ENCODE measurements at places on chromosomes 4 and X.

DNA sequence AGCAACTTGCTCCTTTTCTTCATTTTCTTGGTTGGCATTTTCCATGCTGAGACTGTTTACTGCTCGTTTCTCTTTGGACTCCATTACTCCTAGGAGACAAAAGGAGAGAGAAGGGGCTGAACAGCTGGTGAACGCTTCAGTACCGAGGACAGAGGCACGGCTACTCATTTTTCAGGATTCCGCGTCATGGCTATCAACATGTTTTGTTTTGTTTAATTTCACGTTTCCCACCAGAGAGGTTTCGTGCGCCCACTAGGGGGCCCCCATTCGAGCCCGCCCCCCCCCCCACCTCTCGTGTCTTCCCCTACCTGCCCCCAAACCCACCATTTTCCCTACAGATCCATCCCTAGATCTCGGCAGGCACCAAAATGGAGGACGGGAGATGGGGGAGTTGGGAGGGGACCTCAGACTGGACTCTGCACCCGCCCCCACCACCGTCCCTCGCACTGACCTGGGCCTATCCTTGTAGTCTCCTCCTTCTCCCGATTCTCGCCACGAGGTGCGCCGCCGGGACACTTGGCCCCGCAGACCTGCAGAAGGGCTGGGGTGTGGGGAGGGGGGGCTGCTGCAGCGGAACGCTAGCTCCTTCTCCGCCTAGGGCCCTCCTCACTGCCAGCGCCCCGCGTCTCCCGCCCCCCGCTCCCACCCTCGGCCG lies 653 bp downstream of the BEX1 start:
- no peak for DNase-seq

DNA sequence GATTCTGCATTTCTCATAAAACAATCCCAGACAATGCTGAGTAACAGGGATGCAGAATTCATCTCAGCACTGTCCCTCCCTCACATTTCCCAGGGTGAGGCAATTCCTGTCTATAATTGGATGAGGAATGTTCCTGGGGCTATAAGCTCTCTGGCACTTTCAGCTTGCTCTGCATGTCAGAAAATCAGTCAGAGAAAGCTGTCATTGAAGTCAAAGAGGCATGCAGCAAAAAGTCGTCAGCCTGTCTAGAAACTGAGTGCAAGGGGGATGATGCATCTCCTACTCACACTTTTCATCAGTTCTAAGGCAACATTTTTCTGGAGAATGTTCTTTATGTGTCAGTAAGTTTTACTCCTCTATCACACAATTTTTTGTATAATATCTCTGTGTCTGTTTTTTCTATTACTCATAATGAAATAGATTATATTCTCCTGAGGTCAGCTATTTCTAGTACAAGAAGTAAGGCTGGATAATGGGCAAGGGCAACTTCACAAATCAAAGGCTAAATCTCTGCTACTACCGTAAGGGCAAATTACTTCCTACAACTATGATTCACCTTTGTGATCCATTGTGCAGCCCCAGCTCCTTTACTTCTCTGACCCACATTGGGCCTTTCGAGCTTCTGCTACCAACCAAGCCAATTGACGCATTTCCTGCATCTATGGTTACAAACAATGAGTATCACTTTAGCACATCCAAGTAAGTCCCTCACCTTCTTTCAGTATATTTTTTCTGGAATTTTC lies 56.0 kb downstream of the TASL start:
- DNase-seq: no peak

- no peak for DNase-seq
These were observed 161.3 kb upstream of the MAMLD1 start for GRCh38 chrX:150201841-150202240.

- no peak for DNase-seq
These were observed 52.4 kb upstream of the PRDM8 start for GRCh38 chr4:80144676-80145470.

- DNase-seq: no peak
These were observed 82.7 kb downstream of the MANBA start for GRCh38 chr4:102678107-102678506.

- no peak for DNase-seq
These were observed 248.5 kb downstream of the GRIA3 start for GRCh38 chrX:123432361-123433150.

- DNase-seq: no peak
These were observed 175.4 kb downstream of the SH3BGRL start for GRCh38 chrX:81377329-81377728.

Data from upper lobe of right lung (tissue), 1 donor.